ENCODE measurements at places on chromosomes 11 and 22. TPM values are rescaled to one million over a fixed set of nuclear protein-coding genes. Genes with fewer than 3 reads are reported as not detected.

C22orf23 gene
- 241 TPM for polyA plus RNA-seq

MGAT3 gene
- polyA plus RNA-seq: 9.7 TPM

PRR33 gene
- polyA plus RNA-seq: not detected

CCDC87 gene
- polyA plus RNA-seq: 37.2 TPM

ACRV1 gene
- 175 TPM for polyA plus RNA-seq

LRRC4C gene
- 0.45 TPM for polyA plus RNA-seq

YPEL4 gene
- polyA plus RNA-seq: 4.2 TPM

GRCh38 chr11:18367431-18367830 lies 26.9 kb upstream of the LDHA start:
- no peak for DNase-seq

GRCh38 chr11:1746511-1746931 lies 3.9 kb downstream of the IFITM10 start:
- no peak for DNase-seq

DNA sequence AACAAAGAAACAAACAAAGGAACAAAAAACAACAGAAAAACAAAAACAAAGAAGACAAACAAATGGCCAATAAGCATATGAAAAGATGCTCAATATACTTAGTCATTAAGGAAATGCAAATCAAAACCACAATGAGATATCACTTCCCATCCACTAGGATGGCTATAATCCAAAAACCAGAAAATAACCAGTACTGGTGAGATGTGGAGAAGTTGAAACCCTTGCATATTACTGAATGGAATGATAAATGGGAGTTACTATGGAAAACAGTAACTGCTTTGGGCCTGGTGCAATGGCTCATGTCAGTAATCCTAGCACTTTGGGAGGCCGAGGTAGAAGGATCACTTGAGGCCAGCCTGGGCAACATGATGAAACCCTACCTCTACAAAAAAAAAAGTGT lies 44.9 kb upstream of the RBFOX2 start:
- DNase-seq: no peak

DNA sequence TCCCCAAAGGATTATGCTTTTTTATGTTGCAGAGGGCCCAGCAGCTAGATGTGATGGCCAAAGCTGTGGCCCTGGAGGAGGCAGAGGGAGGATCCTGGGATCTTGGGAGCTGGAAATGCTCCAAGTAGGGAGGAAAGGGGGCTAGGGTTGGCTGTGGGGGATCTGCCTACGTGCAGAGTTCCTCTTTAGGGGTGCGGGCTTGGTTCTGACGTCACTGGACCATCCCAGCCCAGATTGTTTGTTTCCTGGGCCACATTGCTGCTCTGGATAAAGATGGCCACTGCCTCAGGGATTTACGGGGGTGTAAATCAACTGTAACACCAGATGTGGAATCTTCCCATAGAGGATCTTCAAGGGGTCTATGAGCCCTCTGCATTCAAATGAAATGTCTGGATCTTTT lies 110.3 kb upstream of the SYT13 start:
- no peak for DNase-seq

DNA sequence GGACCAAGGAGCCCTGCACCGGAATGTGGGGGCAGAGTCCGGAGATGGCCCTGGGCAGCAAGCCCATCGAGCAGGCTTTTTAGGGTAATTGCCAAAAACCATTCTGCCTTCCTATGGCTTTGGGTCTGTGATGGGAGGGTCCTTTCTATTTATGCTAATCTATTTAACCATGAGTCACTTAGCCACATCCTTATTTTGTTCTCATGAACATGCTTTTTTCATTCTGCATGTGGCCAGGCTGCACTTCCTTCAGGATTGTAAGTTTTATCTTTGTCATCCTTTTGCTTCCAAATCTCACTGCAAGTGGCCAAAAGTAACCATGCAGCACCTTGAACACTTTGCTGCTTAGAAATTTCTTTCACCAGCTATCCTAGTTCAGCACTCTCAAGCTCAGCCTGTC lies 88.3 kb downstream of the EFCAB6 start:
- no peak for DNase-seq

GRCh38 chr11:23729088-23729487 lies 767.8 kb upstream of the LUZP2 start:
- DNase-seq: no peak

DNA sequence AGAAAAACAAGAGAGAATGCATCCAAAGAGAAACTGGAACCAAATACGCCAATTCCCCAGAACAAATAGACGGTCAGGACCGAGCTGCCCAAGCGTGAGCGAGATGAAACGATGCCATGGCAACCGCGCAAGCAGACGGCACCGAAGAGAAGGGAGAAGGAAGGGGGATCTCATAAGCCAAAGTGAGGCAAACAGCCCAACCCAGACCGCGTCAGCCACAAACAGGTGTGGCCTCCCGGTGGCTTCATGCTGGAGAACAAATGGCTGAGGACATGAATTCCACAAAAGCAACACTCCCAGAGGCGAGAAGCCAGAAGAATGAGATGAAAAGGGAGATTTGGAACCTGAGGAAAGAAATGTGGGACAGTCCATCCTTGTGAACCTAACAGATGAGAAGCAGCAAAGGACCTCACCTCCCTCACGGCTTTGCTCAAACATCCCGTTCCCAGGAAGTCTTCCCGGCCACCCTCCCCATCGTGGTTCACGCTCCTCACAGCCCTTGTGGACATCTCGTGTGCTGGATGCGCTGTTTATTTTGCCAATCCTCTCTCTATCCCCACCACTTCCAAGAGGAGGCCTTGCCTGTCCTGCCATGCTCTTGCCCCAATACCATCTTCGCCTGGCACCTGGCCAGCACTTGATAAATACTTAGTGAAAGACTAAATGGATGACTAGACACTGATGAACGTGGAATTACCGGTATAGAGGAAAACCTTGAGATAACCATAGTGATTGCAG lies 89.1 kb upstream of the RTL6 start:
- no peak for DNase-seq

- no peak for DNase-seq
Observed at GRCh38 chr11:1845561-1846452, 7.0 kb downstream of the TNNI2 start.

- DNase-seq: no peak
Observed at GRCh38 chr11:110866081-110866480, 153.8 kb upstream of the ARHGAP20 start.

- no peak for DNase-seq
Observed at GRCh38 chr11:89612096-89612495, 98.0 kb upstream of the TRIM77 start.

DNA sequence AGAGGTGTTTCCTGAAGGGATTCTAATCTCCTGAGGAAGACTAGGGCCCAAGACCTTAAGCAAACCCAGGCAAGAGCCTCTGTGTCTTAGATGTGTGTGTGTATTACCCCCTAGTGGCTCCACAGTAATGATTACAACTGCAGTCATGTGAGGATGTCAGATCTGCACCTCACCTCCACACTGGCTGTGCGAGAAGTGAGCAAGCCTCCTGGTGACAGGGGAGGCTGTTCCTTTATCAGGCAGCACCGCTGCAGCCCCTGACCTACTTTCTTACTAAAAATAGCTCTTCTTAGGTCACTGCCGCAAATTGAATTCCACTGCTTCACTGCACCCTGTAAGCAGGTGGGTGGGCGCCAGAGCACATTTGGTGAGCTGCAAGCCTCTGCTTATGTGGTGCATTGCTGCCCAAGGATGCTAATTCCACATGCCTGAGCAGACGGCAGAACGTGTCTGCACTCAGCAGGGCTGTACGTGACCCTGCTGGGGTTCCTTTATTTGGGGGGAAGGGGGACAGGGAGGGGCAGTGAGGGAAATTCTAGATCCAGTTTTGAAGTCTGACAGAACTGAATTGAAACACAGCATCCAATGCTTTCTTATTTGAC lies 112.4 kb downstream of the KCNC1 start:
- DNase-seq: no peak
